ENCODE measurements at places on chromosomes 4 and X.

- DNase-seq: no peak
Measured at GRCh38 chr4:174358410-174358809, 74.7 kb downstream of the CEP44 start.

GRCh38 chr4:156825074-156825473 is 146.5 kb downstream of the PDGFC start:
- no peak for DNase-seq

- DNase-seq: peak; percentile 11
Measured at GRCh38 chr4:126850286-126850685, 782.5 kb upstream of the INTU start.

GRCh38 chrX:9278475-9279233 is 186.2 kb upstream of the TBL1X start:
- DNase-seq: no peak

GRCh38 chrX:26762253-26762652 is 546.3 kb downstream of the MAGEB5 start:
- DNase-seq: no peak

DNA sequence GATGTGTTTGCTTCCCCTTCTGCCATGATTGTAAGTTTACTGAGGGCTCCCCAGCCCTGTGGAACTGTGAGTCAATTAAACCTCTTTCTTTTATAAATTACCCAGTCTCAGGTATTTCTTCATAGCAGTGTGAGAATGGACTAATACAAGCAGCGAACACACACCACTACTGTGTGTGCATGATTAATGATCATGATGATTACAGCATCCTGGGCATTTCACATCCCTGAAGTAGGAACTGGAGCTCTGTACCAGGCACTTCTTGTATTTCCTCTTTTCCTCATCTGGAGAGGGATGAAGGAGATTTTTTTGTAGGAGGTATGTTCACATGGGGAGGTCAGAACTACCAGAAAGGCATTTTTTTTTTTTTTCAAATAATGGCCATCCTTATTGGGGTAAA is 60.8 kb downstream of the PPM1K start:
- DNase-seq: no peak

DNA sequence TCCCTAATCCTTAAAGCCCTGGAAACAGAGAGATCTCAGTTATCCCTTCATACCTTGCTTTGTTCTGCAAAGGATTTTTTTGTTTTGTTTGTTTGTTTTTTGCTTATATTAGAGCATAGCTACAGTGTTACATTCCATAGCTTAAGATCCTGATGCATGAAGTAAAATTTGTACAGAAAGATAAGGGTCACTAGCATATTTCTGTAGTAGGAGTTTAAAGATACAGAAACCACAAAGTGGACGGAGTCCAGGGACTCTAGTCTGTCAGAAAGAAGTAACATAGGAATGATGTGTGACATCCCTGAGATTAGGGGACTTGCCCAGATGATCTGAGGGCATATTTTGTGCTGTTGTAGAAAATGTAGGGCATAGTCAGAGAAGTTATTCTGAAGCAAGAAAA is 151.9 kb upstream of the PLAC1 start:
- no peak for DNase-seq

GRCh38 chr4:42558156-42558555 is 98.7 kb downstream of the ATP8A1 start:
- DNase-seq: no peak

DNA sequence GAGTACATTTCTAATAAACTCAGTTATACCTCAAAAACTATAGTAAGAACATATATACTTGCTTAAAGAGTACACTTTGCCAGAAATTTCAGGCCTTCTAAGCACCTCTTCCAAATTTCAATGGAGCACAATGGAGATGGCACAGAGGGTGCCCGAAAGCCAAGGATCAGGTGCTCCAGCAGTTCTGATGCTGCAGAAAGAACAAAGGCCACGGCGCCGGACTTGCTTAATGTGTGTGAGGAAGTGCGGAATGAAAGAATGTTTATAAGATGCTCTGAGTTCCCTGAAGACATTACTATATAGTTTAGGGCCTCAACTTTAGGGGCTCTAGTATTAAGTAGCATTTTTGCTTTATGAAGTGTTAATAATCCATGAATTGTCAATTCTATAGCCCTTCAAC is 44.3 kb downstream of the GASK1B start:
- DNase-seq: no peak

- no peak for DNase-seq
Measured at GRCh38 chr4:41991916-41992767, 1.8 kb downstream of the SLC30A9 start.

DNA sequence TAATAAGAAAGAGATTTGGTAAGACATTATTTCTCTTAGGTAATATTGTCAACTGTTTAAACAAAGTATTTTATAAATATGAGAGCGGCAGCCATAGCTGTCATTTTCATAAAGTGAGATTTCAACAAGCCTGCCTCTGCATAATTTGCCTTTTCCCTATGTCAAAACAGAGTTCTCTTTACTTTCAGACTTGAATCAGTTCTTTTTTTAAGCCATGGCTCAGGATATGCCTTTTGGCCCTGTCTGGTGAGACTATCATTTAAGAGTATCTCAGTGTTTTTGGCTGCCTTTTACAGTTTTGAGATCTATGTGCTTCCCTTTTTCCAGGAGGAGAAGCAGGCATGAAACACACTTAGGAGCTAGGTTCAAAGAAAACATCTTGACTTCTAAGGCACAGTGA is 7.5 kb upstream of the GUCY1A1 start:
- no peak for DNase-seq

DNA sequence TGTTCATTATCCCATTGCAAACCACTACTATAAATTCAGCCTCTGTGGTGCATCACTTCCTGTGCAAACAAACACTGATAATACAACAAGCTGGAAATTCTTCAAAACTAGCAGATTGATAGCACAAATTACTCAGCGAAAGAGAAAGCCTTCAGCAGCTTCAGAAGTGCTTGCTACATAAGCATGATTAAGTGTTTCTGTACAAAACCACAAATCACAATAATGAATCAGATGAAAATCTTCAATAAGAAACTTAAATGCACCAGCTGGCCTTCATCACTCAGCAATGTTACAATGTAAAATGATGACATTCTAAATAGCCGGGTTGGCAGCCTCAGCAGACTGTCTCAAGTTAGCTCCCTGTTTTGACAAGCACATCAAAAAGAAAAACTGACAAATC is 262.2 kb downstream of the SPOCK3 start:
- DNase-seq: peak; percentile 38

GRCh38 chrX:7191681-7192110 is 43.7 kb upstream of the PUDP start:
- no peak for DNase-seq

- DNase-seq: no peak
Measured at GRCh38 chr4:148481636-148482035, 39.4 kb upstream of the NR3C2 start.

DNA sequence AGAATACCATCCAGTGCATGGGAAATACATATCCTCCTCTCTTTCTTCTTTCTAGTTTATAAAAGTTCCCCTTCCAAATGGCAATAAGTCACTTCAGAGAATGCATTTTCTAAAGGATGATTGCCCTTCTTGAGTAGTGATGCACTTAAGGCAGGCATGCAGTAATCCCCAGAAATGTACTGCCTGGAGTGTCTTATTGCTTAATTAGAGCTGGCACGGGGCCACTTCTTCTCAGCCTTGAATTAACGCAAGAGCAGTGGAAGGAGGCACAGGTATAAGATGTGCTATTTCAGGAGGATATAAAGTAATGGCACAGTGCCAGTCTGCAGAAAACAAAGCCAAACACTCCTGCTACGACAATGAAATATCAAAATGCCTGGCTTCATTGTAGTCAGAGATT is 371.4 kb upstream of the FAM241A start:
- DNase-seq: no peak

- DNase-seq: no peak
Measured at GRCh38 chr4:8647626-8648025, 55.1 kb downstream of the CPZ start.

DNA sequence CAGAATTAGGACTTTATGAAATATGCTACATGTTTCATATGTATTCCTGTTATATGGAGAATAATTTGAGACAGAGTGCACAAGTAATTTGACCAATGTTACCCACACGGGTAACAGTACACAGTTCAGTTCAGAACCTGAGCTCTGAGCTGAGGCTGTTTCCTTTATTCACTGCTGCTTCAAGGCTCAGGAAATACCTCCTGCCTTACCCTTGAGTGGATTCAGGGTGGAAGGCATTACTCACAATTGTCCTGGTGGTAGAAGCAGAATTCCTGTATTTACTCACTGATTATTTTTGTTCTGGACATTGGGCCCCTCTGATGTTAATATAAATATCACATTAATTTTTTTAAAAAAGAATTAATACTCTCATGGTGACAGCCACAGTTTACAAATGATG is 73.5 kb upstream of the CAMK2D start:
- DNase-seq: no peak

DNA sequence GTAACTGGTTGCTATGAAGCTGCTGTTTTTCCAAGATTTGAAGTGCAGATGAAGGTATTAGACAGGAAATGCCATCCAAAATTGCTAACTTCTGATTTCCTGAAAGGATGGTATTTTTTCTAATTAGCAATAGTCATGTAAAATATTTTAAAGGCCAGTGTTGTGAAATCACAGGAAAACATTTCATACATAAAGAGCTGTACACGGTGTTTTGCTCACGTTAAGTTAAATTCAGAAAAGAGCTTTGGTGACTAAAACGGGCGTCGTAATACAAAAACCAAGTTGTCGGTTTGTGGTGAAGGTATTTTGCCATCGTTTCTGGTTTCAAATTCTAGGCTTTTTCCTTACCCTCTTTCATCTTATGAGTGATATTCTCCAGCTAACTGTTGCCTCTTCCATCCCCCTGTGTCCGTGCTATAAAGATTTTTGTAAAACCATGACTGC is 39.8 kb downstream of the AFF1 start:
- DNase-seq: no peak

DNA sequence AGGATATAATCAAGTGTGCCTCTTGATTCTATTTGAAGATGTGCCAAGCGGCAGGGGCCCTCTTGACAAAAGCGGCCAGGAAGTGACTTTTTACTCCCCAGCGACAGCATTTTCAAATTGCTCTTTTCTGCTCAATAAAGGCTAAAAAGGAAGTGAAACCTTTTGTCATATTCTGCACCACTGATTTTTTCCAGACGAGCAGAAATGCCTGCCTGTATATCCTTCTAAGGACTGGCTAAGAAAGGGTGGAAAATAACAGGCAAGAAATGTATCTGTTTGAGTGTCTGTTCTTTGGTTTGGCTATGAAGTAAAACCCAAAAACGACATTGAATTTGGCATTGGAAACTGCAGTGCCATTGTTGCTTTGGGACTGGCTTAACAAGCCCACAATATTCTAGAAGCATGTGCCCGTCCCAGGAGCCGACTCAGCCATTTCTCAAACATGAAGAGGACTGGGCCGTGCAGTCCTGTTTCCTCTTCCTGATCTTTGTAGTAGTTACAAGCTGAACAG is 25.4 kb downstream of the TMSB4X start:
- no peak for DNase-seq

DNA sequence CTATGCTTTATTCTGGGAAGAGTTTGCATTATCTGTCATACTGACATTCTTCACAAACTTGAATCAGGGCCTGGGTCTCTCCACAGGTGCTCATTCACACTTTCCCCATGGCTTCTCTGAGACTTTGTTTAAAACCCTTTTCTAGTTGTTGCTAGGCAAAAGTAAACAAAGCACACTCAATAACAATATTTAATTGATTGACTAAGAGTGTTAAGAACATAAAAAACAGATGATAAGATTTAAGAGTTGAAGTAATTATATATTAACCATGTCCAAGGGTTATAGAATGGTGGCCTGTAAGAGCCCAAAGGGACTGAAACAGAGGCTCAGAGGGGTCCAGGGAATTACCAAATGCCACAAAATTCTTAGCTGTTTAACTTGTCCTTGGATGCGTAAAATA is 7.1 kb downstream of the MAOA start:
- no peak for DNase-seq

DNA sequence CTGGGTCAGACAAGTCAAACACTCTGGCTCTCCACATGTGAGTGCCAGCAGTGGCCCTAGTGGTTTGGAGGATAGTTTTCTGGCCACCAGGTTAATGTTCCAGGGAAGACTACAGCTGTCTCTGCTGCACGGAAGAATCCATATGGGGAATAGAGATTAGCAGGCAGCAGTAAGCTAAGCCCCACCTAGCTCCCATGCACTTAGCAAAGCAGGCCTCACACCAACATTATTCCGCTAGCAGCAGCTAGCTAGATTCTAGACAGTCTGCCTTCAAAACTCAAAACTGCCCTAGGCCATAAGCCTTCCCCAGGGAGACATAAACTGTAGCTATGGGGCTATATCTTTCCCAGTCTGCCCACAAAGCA is 203.4 kb downstream of the CHIC1 start:
- no peak for DNase-seq

DNA sequence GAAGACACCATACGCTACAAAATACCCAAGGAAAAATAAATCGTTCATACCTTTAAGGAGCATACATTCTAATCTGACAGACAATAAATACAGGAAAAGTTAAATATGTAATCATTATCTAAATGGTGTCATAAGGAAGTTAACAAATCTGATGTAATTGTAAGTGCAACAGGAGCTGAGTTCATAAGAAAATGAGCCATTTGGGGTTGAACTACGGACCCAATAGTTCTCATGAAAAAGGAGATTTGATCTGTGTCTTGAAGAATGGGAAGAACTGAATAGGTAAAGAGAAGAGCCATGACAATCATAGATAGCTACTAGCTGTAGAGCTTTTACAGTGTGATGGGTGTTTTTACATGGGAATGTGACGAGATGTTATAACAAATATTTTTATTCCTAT is 175.6 kb downstream of the ANKRD50 start:
- DNase-seq: no peak

DNA sequence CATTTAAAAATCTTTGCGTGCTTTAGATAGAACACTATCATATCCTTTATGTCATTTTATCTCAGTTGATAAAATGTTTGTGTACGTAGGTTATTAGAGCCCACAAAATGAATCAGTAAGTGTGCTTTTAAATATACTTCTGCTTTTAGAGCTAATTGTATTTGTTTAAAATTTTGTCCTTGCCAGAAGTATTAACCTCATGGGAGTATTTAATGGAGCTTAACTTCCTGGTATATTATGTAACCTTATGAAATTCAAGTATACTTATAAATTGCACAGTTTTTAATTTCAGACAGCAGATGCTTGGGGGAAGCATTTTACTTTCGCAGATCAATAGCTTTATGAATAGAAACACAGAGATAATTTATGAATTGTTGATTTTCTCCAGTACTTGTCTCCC is 90.2 kb downstream of the DIPK2B start:
- DNase-seq: no peak
